Activated CD4-positive, alpha-beta memory T cell treated with anti-CD3 and anti-CD28 coated beads for 36 hours (primary cell): ENCODE measurements at places on chromosomes 13 and 19. TPM values are rescaled to one million over a fixed set of nuclear protein-coding genes. Genes with fewer than 3 reads are reported as not detected.

- no peak for DNase-seq
Observed at GRCh38 chr13:22837980-22838647, 342.7 kb upstream of the SGCG start.

SLITRK6 gene
- not detected for total RNA-seq

DNA sequence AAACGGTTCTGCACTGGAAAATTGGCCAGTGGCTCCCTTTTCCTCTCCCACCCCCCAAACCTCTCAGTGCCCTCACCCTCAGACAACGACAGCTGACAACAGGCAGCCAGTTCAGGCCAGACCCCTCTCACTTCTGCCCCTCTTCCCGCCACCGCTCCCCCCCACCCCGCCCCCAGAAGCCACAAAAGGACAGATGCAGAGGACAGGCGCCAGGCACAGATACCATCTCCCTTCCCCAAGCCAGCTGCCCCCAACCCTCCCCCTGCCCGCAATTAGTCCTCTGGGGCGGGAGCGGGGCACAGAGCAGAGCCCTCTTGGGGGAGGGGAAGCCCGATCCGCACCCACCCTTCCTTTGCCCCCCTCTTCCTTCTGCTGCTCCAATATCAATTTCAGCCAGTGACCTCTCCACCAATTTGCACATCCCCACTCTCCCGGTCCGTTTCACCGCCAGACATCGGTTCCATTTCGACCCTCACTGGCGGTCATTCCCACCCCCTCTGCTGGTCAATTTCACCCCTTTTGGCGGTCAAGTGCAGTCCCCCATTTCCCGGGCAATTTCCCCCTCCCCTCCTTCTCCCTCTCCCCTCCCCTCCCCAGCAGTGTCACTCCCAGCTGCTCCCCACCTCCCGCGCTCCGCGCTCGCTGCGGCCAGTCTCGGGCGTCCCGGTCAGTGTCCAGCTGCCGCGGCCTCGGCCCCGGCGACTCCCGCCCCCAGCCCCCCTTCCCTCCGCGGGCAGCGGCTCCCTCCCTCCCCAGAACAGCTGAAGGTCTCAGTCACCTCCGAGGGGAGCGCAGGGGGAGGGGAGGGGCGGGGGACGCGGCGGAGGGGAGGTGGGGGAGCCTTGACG is at the start of gene SHD:
Gene SHD, plus strand, starts transcription at position 848 of the 848 bp plus-strand sequence. CDS start 798 bp downstream, outside the sequence.
- no peak for DNase-seq

C1QTNF9B gene
- not detected for total RNA-seq

DNA sequence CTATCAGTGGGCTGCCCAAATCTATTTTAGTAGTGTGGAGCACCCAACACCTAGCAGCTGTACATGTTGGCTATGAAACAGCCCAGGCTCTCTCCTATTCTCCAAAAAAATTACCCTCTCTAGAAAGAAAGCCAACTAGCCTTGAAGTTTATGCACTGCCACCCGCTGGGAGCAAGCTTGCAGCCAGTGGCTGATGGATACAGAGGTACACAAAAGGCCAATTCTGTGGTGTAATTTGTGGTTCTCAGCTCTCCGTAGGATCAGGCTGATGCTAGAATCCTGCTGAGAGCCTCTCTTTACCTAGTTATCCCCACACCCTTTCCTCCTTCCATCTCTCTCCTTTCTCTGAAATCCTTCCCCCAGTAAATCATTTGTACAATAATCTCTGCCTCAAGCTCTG is 1120.7 kb downstream of the DIAPH3 start:
- DNase-seq = no peak
